ENCODE measurements at places on chromosomes 5 and 9. TPM values are rescaled to one million over a fixed set of nuclear protein-coding genes. Genes with fewer than 3 reads are reported as not detected.

The PBX3 gene
- total RNA-seq = 18.9 TPM

The RMRP gene
- 5,304 TPM for total RNA-seq

The IPO11 gene
- total RNA-seq = 11.9 TPM

The MTX3 gene
- 6.3 TPM for total RNA-seq

The DNAH5 gene
- total RNA-seq = 14.8 TPM

The SPZ1 gene
- total RNA-seq = not detected

The CATSPER3 gene
- total RNA-seq = 0.28 TPM

The FOXI1 gene
- not detected for total RNA-seq

The RNF180 gene
- 13.7 TPM for total RNA-seq

The TYRP1 gene
- total RNA-seq = not detected
